ENCODE measurements at places on chromosomes 16 and 17. TPM values are rescaled to one million over a fixed set of nuclear protein-coding genes. Genes with fewer than 3 reads are reported as not detected.

The NSF gene
- 56.5 TPM for total RNA-seq

The NGFR gene
- total RNA-seq, result 1.6 TPM

The UTS2R gene
- 0.39 TPM for total RNA-seq

The INPP5K gene
- 21.3 TPM for total RNA-seq
